ENCODE measurements at places on chromosomes 2 and 18.

GRCh38 chr2:10180229-10180628, 57.7 kb downstream of the RRM2 start:
- DNase-seq = no peak

DNA sequence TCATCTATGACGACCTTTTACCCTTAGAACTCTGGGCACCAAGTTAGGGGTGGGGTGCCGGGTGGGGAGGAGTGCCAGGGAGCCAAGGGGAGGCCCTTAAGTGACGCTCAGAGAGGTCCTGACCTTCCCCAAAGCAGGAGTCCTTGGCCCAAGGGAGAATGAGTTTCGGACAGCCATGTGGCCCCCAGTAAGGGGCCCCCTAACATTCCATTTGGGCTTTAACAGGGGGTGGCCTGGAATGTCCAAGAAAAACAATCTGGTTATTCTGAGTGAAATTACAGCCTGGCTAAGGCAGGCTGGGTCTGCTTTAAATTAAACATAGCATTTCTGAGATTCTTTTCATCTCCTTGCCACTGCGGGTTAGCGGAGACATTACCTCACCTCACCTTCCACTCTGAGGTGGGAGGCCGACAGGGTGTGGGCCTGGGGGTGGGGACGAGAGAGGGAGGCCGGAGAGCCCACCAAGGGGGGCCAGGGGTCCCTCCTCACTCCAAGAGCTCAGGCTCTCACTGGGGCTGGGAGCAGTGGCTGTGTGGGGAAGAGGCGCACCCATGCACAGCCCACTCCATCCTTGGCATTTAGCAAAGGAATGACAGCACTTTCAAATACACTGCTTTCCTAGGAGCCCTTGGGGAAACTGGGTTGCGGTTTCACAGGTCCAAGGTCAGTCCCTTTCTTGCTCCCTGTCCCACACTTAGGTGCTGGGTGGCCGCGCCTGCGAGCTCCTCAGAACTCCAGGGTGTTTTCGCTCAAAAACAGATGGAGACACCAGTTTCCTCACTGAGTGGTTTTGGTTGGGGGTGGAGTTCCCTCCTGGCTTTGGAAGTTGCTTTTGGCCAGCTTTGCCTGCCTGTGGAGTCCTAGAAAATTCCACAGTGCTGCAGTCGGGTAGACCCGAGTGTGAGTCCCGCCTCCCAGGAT, 107.4 kb downstream of the POLR1A start:
- no peak for DNase-seq

- no peak for DNase-seq
Measured at GRCh38 chr2:8121022-8121825, 560.6 kb upstream of the ID2 start.

DNA sequence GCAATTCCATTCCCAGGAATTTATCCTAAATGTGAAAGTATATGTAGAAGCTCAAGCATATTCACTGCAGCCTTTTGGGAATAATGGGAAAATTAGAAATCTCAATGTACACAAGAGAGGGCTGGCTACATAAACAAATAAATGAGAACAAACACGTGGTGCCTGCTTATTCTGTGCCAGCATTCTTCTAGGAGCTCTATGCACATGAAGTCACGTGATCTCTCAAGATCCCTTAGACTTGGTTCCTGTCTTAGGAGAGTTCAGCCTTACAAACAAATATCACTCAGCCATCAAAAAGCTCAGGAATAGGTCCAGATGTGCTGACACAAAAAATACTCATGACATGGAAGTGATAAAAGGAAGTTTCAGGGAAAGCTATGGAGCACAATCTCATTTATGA, 92.9 kb upstream of the SP3 start:
- no peak for DNase-seq

- no peak for DNase-seq
Measured at GRCh38 chr18:68793951-68794350, 3.9 kb upstream of the CCDC102B start.

- DNase-seq = no peak
Measured at GRCh38 chr2:8884812-8885211, 47.4 kb upstream of the KIDINS220 start.

DNA sequence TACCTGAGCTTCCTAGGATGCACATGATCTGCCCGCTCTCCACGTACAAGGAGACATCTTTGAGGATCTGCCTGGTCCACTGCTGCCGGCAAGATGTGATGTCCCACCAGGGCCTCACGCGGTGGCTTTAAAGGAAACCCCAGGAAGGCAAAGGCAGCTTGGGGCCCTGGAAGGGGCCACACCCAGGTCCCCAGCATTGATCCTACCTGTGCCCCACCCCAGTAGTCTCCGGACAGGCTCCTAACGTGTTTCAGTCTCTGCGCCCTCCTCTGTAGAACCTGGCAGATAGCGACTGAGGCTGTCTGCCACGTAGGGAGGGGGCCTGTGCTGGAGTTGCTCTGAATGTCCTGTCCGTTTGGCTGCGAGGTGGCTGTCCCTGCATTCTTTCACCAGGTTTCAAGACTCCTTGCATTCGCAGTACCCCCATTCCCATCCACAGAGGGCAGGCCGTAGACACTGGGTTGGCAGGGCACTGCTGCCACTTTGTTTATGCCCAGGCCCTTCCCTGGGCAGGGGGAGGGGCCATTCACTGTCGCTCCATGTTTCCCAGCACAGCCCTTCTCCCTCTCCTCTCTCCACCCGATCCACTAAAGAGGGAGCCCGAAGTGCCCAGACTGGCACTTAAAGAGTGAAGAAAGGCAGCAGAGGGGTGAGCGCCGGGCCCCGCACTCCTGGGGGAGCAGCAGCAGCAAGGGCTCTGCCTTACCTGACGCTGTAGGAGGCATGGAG, 644 bp downstream of the ABCG5 start:
- no peak for DNase-seq

- DNase-seq = no peak
Measured at GRCh38 chr2:159960414-159960813, 102.0 kb downstream of the PLA2R1 start.
